ENCODE measurements at places on chromosomes 11 and 22.

GRCh38 chr11:101453682-101454081 is 130.1 kb downstream of the TRPC6 start:
- DNase-seq, result no peak

- no peak for DNase-seq
Measured at GRCh38 chr22:28716686-28717085, 24.9 kb downstream of the CHEK2 start.

DNA sequence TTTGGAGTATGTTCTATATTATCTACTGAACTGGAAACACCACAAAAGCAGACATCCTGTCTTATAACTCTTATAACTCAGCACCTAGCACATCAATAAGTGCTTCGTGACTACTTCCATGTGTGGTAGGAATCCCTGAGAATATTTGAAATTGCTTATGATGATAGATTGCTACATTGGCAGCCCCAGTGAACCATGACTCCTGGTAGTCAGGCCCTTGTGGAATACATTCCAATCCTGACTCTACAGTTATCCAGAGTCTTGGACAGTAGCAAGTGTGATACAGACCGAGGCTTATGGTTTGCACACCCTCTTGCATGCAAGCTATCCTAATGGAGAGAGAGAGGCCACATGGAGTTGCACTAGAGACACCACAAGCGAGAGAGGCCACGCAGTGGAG is 59.5 kb upstream of the PHF21A start:
- no peak for DNase-seq

GRCh38 chr11:17256512-17256911 is 20.0 kb upstream of the NUCB2 start:
- no peak for DNase-seq
